OCI-M1 (cell line): ENCODE measurements at places on chromosomes 11 and 22.

GRCh38 chr22:44386386-44387035 lies 73.8 kb upstream of the SHISAL1 start:
- no peak for DNase-seq

DNA sequence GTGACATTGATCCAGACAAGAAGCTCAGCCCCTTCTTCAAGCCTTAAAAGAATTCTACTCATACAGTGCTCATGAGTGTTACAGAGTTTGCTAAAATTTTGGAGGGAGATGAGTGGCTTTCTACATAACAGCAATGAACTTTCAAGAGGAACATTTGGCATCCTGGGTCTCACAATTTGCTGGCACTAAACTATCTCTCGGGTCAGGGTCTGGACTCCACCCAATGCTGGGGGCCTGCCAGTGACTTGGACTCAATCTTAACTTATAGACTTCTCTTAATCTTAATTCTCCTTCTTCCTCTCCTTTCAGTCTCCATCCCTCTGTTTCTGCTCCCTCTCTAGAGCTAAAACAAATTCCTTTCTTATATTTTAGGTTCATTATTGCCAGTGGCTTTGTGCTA lies 317.9 kb downstream of the TMEM135 start:
- peak; percentile 43 for DNase-seq

DNA sequence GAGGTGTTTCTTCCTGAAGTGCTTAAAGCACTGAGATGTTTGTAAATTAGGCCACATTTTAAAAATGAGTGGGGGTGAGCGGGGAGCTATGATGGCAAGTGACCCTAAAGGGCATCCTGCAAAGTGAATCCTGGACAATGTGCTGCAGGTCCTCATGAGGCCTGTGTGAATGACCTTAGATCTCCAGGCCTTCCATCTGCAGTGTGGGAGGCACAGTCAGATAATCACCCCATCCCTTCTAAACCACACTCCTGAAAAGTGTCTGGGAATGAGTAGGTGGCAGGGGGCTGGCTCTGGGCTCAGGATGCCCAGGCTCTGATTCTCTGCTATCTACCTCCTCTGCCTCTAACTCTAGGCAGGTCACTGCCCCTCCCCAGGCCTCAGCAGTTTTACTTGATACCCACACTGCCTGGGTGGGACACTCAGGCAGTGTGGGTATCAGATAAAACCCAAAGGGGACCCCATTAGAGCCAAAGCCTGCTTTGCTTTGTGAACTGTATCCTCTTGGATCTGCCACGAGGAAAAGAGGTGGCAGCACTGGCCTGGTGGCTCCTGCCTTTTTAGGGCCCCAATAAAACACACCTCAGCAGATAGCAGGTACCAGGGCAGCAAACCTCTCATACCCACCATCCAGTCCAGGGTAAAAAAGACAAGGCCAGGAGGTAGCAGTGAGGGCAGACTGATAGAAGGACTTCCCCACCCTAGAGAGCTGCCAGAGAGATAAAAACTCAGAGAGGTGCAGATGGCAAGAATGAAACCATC lies 10.5 kb downstream of the STARD10 start:
- no peak for DNase-seq

DNA sequence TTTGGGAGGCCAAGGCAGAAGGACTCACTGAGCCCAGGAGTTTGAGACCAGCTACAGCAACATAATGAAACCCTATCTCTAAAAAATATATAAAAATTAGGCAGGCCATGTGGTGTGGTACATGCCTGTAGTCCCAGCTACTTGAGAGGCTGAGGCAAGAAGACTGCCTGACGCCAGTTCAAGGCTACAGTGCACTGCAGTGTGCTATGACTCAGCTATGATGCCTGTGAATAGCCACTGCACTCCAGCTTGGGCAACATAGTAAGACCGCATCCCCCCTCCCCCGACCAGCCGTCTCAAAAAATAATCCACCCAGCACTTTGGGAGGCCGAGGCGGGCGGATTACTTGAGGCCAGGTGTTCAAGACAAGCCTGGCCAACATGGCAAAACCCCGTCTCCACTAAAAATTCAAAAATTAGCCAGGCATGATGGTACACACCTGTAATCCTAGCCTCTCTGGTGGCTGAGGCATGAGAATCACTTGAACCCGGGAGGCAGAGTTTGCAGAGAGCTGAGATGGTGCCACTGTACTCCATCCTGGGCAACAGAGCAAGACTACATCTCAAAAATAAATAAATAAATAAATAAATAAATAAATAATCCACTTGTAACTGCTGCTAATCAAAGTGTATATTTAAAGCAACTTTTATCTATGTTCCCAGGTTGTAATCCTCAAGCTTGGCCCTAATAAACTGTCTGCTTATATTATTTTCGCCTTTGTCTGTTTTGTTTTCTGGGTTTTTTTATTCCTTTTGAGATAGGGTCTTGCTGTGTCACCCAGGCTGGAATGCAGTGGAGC lies 7.8 kb downstream of the HPS5 start:
- DNase-seq: peak; percentile 7

GRCh38 chr11:468493-468892 lies 18.4 kb downstream of the PTDSS2 start:
- no peak for DNase-seq

- no peak for DNase-seq
These were observed 136.9 kb downstream of the FEZ1 start for GRCh38 chr11:125359130-125359529.

DNA sequence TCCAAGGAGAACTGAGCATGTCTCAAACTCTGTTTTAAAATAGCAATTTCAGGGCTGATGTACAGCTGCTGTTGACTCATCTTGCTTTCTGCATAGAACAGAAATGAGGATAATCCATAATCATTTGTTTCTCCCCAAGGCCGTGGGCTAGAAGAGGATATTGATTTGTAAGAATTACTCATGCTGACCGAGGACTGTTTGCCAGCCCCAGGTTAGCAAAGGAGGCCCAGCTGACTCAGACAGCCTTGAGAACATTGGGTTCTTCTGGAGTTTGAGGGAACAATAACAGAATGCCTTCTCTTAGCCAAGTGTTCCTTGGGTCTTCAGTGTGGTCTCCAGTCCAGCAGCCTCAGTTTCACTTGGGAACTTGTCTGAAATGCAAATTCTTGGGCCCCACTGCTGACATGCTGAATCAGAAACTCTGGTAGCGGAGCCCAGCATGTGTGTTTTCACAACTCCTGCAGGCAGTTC lies 92.0 kb downstream of the ZC3H12C start:
- no peak for DNase-seq

- DNase-seq: no peak
These were observed 6.7 kb upstream of the TRIM44 start for GRCh38 chr11:35655856-35656255.

GRCh38 chr11:86702220-86702983 lies 30.0 kb upstream of the ME3 start:
- peak; percentile 48 for DNase-seq

DNA sequence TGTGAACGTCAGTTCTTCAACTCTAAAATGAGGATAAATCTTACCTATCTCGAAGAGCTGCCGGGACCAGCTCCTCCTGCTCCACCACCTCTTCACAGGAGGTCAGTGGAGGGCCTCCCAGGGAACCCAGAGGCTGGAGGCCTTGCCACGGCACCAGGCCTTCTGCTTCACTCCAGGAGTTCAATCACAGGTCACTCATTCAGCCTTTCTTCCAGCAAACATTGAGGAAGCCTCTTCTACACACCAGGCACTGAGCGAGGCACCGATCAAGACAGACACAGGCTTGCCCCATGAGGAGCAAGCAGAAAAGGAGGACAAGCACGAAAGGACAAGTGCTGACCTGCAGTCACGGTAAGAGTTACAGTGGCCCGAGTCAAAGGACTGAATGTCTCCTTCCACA lies 64.8 kb upstream of the WNT11 start:
- DNase-seq: no peak

- no peak for DNase-seq
These were observed 111.2 kb upstream of the SNX19 start for GRCh38 chr11:131027491-131027890.

- no peak for DNase-seq
These were observed 73.8 kb downstream of the FAM76B start for GRCh38 chr11:95715777-95716241.

DNA sequence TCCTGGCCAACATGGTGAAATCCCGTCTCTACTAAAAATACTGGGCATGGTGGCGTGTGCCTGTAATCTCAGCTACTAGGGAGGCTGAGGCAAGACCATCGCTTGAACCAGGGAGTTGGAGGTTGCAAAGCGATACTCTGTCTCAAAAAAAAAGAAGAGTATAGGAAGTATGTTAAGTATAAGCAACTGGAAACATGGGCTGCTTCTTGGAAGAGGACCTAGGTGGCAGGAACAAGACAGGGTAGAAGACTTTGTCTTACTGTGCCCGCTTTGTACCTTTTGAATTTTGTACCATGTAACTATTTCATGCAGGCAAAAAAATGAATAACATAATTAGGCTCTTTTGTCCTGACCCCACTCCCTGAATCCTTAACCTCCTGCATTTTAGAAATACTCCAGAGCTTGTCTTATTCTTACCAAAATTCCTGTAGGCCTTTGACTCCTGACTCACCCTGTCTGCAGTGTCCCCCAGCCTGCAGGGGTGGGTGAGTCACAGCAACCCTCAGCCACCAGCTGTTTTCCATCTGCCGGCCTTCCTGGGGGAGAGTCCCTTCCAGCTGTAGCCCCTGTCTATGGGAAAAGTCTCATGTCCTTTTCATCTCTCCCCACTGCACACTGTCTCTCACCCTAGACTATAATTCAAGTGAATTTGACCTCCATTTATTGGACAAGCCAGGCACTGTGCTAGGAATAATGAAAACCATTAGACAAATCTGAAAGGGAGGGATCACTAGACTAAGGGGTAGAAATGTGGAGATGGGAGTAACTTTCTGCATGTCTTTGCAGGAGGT lies 41.8 kb downstream of the TXN2 start:
- no peak for DNase-seq

- DNase-seq: no peak
These were observed 41.8 kb upstream of the PRR5 start for GRCh38 chr22:44660051-44660830.

GRCh38 chr22:50303848-50304527 lies 3.5 kb downstream of the PLXNB2 start:
- DNase-seq: peak; percentile 9

DNA sequence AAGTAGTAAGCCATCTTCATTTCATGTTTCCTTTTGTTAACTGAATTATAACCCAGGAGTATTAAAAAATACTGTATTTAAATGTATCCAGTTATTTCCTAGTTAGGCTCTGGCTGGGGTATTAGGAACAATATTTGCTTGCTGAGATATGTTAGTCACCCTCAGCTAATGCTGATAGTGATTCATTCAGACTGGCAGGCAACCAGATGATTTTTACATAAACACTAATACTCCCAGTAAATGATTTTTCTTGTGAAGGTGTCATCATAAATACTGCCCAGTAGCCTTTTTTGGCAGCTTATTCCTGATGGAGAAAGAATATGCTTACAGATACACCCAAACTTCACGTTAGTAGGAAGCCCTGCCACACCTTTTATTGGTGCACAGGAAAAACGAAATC lies 8.1 kb downstream of the YWHAH start:
- no peak for DNase-seq

- no peak for DNase-seq
These were observed 16.2 kb downstream of the PIWIL4 start for GRCh38 chr11:94583213-94583865.

DNA sequence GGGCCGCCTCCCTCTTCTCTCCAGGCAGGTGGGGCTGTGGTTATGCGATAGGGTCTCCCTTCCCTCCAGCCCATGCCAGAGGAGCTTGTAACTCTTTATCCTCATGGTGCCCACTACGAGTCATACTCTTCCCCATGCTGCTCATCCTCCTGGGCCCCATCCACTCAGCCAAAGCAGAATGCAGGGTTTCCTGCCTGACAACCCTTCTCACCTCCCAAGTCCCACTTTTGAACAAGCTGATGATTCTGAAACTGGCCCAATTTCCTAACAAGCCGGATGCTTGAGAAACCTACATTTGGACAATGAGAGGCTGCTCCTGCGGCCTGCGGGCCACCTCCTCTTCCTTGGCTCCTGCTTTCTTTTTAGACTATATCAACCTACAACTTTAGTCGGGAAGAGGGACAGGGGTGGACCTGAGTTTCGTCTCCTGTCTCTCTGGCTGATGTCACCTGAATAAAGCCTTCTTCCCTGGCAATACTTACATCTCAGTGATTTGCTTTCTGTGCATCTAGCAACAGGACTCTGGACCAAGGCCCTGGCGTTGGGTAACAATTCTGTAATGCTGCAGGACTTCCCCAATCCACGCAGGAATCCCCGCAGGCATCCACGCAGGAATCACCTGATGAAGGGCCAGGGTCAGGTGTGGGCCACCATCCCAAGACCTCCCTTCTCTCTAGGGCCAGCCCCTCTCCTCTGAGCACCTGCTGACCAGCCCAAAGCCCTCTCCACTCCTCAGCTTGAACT lies 1.5 kb upstream of the NDUFS8 start:
- DNase-seq: no peak

- DNase-seq: no peak
These were observed 6.3 kb downstream of the HTATIP2 start for GRCh38 chr11:20369826-20370225.

GRCh38 chr11:56932572-56933220 lies 56.0 kb upstream of the OR5AK2 start:
- DNase-seq: peak; percentile 9

GRCh38 chr22:17400305-17400704 lies 31.0 kb downstream of the CECR2 start:
- DNase-seq: no peak

DNA sequence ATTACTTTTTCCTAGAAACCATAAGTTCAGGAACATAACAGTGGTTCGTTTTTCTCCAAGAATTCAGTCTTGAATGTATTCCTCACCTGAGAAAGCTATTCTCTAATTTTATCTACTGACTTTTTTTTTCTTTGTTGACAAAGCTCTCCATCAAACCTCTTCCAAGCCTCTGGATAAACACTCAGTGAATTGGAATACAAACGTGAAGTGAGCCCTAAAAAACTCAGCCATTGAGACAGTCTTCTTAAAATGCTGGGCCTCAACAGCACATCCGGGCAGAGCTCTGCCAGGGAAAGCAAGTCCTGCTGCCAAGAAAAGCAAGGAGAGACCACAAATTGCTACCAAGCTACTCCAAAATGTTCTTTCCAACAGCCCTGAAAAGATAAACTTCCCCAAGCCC lies 7.7 kb upstream of the SLC1A2 start:
- no peak for DNase-seq

- DNase-seq: no peak
These were observed 558.4 kb downstream of the METTL15 start for GRCh38 chr11:28666632-28667031.

DNA sequence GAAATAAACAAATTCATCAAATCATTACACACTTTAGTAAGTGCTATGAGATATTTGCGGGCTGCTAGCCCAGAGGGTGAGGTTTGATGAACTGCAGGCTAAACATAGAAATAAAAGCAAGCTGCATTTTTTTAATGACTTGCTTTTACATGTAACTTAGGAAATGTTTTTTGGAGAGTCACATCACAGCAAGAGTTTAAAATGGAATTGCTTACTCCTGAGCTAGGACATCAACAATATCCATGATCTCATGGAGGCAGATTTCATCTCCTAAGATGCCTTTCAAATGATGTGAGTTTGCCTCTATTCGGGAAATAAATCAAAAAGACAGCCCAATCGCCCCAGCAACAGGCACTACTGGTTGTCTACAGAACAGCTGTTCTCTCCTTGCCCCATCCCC lies 73.4 kb upstream of the CD44 start:
- DNase-seq: no peak
